Bone marrow (tissue), 2 donors: ENCODE measurements at places on chromosomes 6 and 20.

GRCh38 chr20:14341801-14342200, 4.4 kb upstream of the FLRT3 start:
- no peak for DNase-seq

GRCh38 chr20:62511915-62512610, 36.3 kb upstream of the GATA5 start:
- DNase-seq: no peak

DNA sequence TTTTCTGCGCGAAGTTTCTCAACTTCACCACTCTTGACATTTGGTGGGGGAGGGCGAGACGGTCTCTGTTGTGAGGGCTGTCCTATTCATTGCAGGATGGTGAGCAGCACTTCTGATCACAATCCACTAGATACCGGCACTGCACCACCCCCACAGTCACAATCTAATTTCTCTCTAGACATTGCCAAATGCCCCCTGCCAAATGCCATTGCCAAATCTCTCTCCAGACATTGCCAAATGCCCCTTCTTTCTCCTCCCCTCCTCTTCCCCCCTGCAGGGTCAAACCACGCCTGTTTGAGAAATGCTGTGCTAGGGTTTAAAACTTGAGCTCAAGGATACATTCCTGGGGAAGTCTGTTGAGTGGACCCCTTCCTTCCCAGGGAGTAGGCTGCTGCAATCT, 603.5 kb upstream of the CDH4 start:
- DNase-seq: no peak

- DNase-seq: no peak
These were observed 5.6 kb downstream of the MYLK2 start for GRCh38 chr20:31824554-31825313.

- DNase-seq: no peak
These were observed 35.1 kb upstream of the ANKEF1 start for GRCh38 chr20:9999645-10000044.

GRCh38 chr6:4567141-4567540, 209.1 kb upstream of the CDYL start:
- DNase-seq: no peak

DNA sequence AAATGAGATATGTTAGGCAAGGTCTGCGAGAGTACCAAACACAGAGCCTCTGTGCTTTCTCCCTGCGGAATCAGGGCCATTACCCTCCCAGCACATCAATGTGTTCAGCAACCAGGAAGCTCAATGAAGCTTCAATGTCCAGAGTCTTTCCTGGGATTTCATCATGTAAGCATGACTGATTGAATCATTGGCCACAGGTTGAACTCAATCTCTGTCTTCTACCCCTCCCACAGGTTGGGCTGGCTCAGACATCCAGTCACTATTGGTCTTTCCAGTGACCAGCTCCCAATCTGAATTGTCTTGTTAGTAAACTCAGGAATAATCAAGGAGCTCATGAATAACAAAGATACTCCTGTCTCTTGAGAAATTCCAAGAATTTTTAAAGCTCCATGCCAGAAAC, 2.7 kb upstream of the DTD1 start:
- no peak for DNase-seq

GRCh38 chr20:62413896-62414481, 6.9 kb upstream of the CABLES2 start:
- no peak for DNase-seq

GRCh38 chr20:48797275-48797825, 30.4 kb downstream of the PREX1 start:
- DNase-seq: no peak

- DNase-seq: no peak
These were observed 48.8 kb downstream of the FLRT3 start for GRCh38 chr20:14288341-14289330.

DNA sequence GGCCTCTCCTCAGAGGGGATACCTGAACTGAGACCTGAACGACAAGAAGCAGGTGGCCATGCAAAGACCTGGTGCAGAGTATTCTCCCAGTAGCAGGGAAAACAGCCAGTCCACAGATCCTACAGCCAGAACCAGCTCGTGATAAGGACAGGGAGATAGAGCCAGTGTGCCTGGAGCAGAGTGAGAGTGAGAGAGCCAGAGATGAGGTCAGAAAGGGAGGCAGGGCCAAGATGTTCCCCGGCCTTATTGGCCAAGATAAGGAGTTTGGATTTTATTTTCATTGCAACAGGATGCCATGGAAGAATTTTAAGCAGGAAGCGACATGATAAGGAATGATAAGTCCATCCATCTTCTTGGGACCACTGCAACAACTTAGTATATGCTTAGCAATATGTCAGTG, 111.8 kb downstream of the UBE3D start:
- DNase-seq: no peak

DNA sequence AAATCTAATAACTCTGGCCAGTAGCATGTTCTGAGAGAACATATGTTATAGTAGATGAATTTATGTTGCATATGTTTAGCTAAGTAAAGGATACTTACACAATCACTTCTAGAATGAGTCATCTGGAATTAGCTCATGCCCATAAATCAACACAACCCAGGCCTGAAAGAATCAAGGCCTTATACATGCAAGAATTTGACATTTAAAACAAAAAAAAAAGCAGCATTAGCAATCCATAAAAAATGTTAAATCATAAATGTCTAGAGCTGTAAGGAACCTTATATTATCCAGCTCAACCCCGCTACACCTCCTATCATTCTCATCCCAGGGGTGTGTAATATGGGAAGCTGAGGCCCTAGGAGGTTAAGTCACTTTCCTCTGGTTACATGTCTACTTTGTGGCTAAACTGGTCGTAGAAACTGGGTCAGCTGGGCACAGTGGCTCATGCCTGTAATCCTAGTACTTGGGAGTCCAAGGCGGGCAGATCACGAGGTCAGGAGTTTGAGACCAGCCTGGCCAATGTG, 105.2 kb upstream of the CARMIL1 start:
- peak; percentile 23 for DNase-seq

DNA sequence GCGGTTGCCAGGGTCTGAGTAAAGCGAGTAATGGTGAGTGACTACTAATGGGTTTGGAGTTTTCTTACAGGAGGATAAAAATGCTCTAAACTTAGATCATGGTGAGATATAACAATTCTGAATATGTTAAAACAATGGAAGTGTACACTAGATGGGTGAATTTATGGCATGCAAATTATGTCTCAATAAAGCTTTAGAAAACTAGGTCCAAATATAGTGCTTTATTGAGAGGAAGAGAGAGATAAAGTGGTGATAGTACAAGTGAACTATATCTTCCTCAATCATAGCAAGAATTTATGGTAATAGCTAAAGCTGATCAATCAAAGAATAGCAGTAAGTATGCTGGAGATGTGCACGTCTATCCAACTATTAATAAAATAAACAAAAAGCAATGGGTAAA, 23.9 kb downstream of the SRPK1 start:
- DNase-seq: no peak

- no peak for DNase-seq
These were observed 6.5 kb upstream of the NCOA6 start for GRCh38 chr20:34831936-34832335.

- no peak for DNase-seq
These were observed 191.9 kb upstream of the PREP start for GRCh38 chr6:105594821-105595220.

- DNase-seq: no peak
These were observed 179.9 kb upstream of the DTNBP1 start for GRCh38 chr6:15842727-15843117.

DNA sequence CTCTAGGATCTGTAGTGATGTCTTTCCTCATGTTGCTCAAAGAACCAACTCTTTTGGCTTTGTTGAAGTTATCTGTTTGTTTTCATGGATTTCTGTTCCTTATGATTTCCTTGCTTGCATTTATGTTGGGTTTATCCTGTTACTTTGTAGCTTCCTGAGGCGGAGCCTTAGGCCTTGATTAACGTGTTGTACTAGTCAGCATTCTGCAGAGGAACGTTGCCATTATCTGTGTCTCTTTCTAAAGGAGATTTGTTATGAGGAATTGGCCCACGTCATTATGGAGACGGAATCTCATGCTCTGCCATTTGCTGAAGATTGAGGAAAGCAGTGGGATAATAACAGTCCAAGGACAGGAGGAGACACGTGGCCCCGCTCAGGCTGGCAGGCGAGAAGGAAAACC, 29.9 kb downstream of the UCKL1 start:
- no peak for DNase-seq

GRCh38 chr6:52335576-52335975, 26.4 kb upstream of the PAQR8 start:
- DNase-seq: no peak

DNA sequence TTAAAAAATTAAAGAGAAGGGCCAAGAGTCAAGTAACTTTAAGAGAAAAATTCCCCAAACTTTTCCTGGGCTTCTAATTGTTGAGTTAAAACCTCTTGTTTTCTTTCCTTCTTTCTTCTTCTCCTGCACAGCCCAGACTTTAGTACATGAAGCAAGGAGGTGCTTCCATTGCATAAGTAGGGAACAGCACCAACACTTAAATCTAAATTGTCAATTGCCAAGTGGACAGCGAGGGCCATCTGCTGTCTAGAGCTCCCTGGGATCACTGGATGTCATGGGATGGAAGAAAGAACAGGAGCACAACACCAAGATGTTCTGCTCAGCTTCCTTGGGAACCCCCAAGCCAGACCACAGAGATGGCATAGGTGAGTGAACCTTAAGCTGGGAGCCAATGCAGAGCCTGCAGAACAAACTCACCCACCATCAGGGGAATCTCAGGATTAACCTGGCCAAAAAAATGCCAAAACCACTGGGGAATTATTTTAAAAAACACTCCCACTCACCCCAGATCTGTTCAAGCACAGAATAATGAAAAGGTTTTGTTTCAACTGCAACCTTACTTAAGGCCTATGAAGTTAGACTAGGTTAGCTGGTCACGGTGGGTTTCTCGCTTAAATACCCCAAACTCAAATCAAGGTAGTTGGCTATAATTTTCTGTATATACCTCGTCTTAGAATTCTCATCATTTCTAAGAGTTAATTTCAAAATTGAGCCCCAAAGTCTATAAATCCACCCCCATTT, 67.8 kb downstream of the TNFRSF21 start:
- no peak for DNase-seq

DNA sequence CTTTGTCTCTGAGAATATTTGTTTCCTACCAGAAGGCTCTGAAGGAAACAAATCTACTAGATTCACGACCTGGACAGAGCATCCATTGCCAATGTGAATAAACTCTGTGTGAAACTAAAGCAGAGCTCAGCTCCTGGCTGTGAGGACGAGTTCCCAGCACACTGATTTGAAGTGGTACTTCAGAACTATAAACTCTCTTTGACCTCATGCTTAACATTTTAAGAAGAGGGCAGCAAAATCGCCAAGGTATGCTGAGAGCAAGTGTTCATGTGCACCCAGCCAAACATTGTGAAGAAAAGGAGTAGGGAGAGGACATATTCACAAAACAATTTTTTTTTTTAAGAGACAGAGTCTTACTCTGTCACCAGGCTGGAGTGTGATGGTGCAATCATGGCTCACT, 33.7 kb upstream of the ZNF133 start:
- DNase-seq: no peak

DNA sequence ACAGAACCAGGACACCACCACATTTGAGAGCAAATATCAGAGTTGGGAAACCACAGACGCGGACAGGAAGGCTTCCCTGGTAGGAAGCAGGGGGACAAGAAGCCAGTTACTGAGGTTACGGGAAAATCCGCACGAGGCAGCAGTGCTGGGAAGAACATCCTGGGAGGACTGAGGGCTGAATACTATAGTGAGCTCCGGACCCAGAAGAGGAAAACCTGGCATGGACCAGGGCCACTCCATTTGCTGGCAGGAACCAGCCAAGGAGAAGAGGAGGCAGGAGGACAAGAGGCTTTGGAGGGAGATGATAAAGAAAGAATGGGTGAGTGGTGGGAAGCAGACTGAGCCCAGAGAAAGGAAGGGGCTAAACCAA, 6.1 kb upstream of the DSN1 start:
- no peak for DNase-seq

- no peak for DNase-seq
These were observed 195.5 kb upstream of the PDE10A start for GRCh38 chr6:165858586-165858985.

- no peak for DNase-seq
These were observed 50.7 kb upstream of the MAPK13 start for GRCh38 chr6:36079601-36080000.

DNA sequence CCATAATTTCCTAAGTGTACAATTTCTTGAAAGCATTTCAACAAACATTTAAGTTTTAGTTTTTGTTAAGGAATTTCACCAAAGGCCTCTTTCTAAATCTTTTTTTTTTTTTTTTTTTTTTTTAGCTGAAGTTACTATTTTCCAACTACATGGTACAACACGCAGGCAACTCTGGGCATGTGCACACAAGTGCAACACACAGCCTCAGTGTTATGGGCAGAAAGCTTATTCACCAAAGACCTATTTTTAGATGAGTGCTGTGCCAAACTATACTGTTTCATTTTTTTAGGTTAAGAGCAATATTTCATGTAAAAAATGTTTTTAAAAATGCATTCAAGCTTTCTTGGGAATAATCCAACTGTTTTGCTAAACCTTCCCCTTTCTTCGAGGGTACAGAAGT, 42.0 kb upstream of the MAP3K4 start:
- DNase-seq: no peak

- DNase-seq: no peak
These were observed 145.2 kb downstream of the SOBP start for GRCh38 chr6:107635057-107635515.

DNA sequence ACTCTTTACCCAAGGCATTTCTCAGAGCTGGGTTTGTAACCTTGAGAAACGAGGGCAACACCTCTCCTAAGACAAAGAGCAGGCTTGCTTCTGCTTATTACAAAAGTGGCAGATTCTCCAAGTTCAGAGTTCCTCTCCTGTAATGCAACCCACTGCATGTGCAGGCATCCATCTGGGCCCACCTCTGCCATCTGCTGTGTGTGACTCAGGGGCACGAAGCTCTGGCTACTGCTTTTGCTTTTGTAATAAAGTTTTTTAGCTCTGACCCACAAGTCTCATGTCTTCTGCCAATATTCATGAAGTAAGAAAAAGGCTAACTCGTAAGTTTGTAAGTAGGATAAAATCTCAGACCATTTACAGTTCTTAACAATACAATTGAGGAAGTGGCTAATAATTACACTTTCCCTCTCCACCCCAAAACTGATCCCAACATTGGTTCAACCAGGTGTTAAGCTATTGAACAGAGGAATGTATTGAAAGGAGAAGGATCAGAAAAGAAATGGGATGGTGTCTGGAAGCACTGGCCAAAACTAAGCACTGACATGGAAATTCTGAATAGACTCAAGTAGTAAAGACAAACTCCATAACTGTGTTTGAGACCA, 51.7 kb upstream of the SMLR1 start:
- no peak for DNase-seq

GRCh38 chr6:37170273-37171200, 585 bp downstream of the PIM1 start:
- DNase-seq: no peak

GRCh38 chr6:137157601-137158000, 15.8 kb downstream of the IL22RA2 start:
- DNase-seq: no peak
